ENCODE measurements at places on chromosomes 13 and 19.
A peak's percentile ranks its signal among the peaks of the same experiment; 100 is the strongest.

GRCh38 chr19:40594255-40594654, 6.9 kb upstream of the LTBP4 start:
- DNase-seq: no peak

GRCh38 chr13:102715447-102715846, 20.6 kb upstream of the METTL21C start:
- DNase-seq: no peak

DNA sequence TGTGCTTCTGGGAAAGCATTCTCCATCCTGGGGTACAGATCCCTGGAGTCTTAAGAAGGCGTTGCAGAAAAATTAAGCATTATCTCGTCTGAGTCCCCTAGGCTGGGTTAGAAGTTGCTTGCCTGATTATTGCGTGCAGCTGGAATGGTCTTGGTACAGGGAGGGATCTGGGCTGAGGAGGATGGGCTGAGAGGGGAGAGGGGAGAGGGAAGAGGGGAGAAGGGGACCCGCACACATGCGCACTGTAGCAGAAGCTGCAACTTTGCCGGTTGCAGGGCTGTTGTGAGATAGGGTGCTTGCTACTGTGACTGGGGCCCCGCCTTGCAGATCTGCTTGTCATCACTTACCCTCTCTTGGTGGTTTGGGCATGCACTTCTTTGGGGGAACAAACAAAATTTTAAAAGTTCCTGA, 316.8 kb downstream of the DLEU7 start:
- DNase-seq: no peak

DNA sequence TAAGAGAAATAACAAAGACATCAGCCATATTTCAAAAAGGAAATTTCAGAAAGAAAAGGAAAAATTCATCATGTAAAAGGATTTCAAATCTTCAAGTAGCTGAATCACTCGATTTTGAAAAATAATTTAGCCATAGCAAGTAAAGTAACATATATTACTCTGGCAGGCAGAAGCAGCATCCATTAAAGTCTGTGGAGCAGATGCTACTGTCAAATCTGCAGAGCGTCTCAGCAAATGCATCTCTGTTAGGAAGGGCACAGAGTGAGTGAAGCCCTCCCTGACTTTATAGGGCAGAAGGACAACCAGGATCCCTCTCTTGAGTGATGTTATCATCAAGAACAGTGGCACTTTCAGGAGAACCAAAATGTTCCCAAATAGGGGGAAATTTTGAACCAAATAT, 445.5 kb downstream of the EFNB2 start:
- no peak for DNase-seq

GRCh38 chr13:50940509-50940908, 30.9 kb downstream of the RNASEH2B start:
- no peak for DNase-seq

DNA sequence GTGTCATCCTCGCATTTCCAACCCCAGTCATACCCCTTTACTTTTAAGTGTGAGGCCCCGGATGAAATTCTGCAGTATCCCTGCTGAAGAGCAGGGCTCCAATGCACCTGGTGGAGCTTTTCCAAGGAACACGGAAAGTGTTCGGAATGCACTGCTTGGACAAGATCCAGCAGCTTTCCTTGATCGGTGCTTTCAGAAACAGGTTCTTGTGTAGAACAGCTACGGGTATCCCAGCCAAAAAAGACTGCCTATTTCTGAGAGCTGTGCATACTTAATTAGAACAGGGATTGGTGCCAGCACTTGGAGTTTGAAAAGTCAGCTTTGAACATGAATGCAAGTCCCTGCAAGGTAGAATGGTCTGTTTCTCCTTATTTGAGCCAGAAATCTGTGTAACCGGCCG, 87.2 kb upstream of the C1QTNF9B start:
- no peak for DNase-seq

- no peak for DNase-seq
Measured at GRCh38 chr19:31498781-31499180, 149.5 kb upstream of the TSHZ3 start.

- no peak for DNase-seq
Measured at GRCh38 chr13:80196756-80197155, 144.2 kb downstream of the SPRY2 start.

DNA sequence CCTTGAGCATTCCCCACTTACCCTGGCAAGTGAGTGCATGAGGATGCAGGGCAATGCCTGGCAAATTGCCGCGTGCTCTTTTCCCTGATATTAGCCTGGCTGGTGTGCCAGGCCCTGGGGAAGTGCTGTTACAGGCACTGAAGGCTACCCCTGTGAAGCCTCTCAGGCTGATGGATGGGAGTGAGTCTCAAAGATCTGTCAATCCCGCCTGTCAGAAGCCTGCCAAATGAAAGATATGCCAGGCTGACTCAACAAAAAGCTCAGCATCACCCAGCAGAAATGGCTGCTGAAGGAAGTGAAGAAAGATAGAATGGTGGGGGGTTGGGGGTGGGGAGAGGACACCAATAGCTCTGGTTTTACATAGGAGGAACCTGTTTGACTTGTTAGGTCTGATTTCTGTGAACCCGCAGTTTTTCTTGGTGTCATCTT, 112.1 kb downstream of the LACC1 start:
- DNase-seq: no peak

GRCh38 chr13:50365408-50366391, 350.5 kb downstream of the KCNRG start:
- peak; percentile 24 for DNase-seq

DNA sequence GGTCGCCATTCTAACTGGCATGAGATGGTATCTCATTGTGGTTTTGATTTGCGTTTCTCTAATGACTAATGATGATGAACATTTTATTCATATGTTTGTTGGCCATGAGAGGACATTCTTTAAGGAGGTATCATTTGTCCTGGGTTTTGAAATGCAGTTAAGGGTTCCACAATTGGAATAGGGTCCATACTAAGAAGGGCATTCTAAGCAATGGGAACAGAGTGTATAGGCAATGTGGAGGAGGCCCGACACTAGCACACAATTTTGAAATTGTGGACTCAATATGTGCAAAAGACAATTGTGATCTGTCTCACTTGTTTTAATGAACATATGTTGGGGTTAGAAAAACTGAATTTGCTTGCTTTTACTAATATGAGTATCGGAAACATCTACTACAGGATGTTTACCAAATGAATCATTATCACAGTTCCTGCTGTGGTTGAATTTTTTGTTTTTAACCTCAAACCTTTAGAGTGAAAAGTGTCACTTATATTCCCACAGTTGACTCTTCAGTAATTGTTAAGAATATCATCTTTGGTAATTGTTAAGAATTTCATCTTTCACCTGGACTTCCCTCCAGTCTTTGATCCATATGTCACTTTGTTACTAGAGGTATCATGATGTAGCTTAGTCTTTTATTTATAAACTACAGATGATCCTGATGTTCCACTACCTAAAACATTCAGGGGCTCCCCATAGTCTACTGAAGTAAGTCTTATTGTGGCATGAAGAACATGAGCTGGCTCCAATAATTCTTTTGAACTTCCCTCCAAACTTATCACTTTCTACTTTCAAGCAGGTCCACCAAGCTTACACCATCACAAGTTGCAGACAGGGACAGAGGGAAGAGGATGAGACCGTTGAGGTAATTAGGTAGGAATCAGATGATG, 109.7 kb upstream of the KLF12 start:
- DNase-seq: no peak

GRCh38 chr19:33376423-33376822, 2.9 kb downstream of the CEBPG start:
- DNase-seq: no peak

- DNase-seq: peak; percentile 21
Measured at GRCh38 chr19:38360839-38361631, 13.3 kb upstream of the PSMD8 start.

DNA sequence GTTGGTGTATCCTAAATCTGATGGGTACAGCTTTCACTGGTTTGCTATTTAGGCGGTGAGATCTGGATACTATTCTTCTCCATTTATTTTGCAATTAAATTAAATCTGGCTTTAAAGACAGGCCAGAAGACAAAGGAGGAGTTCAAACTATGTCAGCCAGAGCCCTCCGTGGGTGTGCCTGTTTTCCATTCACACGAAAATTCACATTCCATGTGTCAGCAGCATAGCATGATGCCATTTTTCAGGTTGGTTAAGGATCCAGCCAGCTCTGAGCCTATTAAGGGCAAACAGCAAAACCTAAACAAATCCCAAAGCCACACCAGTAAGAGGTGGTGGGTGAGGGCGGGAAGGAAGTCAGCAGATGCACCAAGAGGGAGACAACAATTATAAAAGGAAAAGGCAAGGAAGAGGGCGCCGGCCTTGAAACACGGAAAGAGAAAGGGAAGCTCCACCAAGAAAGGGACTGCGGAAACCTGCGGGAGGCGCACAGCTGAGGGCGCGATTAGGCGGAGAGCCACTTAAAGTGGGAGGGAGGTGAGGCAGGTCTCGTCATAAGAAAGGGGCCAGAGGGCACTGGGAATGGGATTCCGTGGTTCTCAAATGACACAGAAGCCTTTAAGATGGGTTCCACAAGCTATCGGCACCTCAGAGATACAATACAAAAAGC, 43.0 kb downstream of the CARS2 start:
- DNase-seq: no peak

- no peak for DNase-seq
Measured at GRCh38 chr19:6417713-6418561, 6.7 kb downstream of the KHSRP start.

DNA sequence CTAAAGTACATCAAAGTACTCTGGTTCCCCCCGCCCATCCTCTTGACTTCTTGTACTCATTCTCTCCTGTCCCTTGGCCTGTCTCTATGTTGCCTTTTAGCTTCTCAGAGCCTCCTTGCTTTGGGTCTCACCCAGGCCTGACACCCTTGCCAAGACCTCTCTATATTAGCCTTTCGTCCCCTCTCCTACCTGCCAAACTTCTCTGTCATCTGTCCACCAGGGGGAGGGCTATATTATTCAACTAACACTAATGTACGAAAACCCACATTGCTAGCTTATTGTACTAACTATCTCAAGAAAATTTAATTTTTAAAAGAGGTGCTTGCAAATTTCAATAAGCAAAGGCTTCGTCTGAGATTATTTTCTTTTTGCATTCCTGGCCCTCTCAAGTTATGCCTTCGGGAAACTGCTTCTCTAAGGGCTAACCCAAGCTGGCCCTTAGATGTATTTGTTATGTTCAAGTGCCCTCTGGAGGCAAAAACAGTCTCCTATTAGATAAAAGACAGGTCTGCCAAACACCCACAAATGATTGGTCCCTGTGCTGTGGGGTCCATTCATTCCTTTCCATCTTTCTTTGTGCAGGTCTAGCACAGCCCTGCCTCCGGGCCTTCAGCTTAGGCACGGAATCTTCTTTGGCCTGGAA, 6.3 kb upstream of the MRPS31 start:
- DNase-seq: no peak
